ENCODE measurements at places on chromosomes 12 and 14.

DNA sequence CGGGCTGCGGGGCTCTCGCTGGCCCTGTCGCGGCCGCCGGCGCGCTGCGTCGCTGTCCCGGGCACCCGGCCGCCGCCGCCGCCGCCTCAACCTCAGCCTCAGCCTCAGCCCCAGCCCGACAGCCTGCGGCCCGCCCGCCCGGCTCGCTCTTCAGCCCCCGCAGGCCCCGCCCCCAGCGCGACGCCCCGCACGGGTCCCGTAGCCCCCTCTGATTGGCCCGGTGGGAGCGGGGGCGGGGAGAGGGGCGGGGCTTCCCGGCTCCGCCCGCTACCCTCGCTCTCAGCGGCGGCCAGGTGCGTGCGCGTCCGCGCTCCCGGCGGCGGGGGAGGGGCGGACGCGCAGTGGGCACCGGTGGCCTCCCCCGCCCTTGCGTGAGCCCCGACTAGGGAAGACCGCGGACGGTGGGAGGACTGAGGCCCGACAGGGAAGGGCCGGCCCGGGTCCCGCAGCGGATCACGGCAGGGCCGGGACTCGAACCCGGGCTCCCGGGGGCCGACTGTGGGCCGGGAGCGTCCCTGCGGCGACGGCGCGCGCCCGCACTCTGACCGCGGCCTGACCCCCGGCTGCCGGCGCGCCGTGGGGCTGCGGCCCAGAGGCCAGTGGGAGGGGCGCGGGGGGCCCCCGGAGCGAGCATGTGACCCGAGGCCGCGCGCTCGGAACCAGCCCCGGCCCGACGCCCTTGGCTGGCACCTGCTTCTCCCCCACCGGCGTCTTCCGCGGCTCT lies at the start of gene PPP1R13B:
Gene PPP1R13B (minus strand): TSS at position 125 of the 724 bp plus-strand sequence. CDS start 268 bp downstream, outside the sequence.
- DNase-seq = peak; percentile 95

DNA sequence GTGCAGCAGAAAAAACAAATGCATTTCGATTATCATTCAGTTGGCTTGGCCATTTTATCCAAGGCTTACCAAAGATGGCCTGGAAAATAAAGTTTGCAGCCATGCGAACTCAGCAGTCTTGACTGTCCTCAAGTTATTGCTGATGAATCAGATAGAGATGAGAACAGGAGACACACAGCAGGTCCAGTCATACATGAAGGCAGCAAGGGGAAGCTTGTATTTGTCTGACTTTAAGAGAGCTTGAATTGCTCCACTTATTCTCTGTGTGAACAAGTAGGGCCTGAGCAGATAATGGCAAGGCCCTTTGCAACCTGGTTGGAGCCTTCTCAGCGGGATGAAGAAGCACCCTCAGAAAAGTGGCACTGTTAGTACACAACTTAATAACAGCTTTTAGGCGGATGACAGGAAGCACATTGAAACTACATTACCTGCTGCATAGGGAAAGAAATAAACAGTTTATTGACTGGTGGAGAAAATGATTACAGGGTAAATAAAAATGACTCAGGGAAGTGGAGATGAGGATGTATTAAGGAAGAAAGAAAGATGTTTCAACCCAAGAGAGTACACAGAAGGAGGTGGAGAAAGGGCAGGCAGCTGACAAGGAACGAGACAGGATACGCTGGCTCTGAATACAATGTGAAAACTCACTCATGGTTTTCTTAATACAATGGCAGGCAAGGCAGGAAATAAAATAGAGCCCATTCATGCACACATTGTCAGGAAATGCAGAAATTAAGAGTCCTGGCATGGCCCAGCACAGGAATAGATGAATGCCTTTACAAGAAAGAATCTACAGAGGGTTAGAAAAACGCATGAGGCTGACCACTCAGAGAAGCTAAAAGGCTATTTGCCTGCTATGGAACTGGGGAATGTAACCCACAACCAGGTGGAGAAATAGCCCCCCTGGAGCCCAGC lies 128.4 kb downstream of the GALC start:
- no peak for DNase-seq

DNA sequence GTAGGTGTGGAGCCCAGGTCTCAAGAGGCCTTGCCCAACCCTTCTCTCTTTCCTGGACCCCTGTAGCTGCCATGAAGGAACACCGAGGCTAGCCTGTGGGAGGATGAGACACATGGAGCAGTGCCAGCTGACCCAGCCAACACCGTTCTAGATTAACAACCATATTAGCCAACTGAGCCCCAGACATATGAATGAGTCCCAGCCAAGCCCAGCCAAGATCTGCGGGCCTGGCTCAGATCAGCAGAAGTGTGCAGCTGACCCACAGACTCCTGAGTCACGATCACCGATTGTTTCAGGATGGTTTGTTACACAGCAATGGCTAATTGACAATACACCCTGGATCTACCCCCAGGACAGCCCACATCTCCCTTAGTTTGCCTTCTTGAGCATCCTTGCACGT lies 82.1 kb downstream of the NTF3 start:
- DNase-seq = no peak

DNA sequence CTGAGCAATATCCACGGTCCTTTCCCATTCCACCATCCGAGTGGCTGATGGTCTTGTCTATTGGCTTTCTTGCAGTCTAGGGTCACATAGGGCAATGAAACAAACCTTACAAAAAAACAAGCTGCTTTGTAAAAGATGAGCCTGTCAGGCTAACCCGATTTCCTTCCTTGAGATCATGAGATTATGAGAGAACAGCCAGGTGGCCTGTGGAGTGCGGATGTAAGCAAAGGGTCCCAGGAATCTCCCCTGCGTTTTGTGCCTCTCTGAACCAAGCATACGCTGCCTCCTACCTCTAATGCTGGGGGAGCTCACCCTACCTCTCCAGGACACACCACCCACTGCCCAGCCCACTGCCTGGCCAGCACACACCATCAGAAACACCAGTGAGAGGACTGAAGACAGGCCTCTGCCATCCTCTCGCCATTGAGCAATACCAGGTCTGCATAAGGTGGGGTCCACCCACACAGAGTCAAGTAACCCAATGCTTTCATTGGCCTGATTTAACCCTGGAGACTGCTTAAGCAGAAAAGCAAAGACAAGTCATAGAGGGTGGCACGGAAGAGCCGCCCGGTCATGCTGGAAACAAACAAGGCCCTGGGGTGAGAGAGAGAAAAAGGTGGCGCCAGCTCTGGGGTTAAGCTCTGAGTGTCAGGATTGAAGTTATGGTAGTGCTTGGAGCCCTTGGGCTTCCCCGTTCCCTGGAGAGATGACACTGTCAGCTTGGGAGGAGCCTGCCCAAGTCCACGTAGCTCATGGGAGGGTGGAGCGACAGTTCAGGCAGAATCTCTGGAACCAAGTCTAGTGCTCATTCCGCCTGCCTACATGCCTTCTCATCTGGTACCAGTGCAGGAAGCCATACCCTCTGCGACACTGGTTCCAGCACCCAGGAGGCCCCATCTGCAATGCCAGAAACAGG lies 46.6 kb downstream of the CALM1 start:
- DNase-seq = no peak

DNA sequence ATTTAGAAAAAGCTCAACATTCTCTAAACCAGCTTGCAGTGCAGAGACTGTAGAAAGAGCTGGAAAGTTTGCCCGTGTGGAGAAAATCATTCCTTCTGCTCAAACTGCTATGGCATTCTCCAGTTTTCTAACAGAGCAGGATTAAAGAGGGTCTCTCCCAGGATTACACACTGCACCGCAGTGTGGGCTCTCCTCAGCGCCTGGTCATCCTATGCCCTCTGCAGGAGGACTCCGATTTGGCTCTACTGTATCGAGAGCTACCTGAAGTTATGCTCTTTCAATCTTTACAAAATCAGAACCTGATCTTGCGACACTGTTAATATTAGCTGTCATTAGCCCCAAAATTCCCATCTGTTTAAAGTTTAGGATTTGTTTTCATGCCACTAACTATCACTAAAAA lies 33.0 kb downstream of the BHLHE41 start:
- no peak for DNase-seq

DNA sequence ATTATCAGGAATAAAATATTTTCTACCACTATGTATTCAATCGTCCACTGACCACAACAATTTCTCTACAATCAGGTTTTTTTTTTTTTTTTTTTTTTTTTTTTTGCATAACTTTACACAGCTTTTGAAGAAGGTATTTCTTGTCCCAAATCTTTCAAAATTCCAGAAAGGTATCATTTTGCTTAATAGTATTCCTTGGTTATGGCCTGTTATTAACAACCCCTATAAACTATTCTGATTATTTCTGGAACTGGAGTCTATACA lies 145.3 kb downstream of the ALX1 start:
- DNase-seq = no peak

GRCh38 chr12:10672231-10672868 lies 1.5 kb downstream of the STYK1 start:
- no peak for DNase-seq

- no peak for DNase-seq
Observed at GRCh38 chr12:57112492-57113294, 1.5 kb upstream of the STAT6 start.

GRCh38 chr14:34931206-34931605 lies 51.6 kb upstream of the SRP54 start:
- no peak for DNase-seq

GRCh38 chr12:124222368-124223245 lies 72.3 kb upstream of the RFLNA start:
- DNase-seq = no peak

GRCh38 chr12:58882826-58883225 lies 37.5 kb downstream of the LRIG3 start:
- no peak for DNase-seq

GRCh38 chr12:62512901-62513300 lies 46.3 kb downstream of the MON2 start:
- no peak for DNase-seq

DNA sequence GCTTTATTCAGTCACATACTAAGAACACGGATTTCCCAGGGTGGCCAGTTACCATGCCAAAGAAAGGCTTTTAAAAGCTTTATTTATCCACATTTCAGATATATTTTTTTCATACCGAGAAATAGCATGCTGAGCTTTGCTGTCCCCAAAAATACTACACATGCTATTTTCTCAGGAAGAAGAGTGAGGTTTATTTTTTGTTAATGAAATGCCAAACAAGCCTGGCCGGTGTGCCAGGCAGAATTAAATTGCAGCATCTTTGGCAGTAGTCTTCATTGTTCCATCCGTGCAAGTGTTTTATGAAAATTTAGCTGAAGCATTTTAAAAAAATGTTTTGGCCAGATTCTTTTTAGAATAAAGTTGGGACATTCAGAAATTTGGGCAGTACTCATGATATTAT lies 18.8 kb downstream of the RMST start:
- no peak for DNase-seq

DNA sequence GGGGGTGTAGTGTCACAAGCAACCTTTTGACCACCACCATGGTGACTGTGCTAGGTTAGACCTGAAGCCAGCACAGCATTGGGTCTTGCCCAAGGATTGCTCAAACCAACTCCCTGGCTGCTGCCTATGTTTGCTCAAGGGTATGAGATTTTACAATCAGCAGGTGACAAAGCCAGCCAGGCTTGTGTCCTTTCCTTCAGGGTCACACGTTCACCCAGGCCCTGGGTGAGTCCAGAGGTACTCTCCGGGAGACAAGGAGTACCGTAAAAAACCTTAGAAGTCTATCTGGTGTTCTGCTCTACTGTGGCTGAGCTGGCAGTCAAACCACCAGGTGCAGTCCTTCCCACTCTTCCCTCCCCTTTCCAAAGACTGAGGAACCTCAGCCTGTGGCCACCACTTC lies 238.9 kb upstream of the MIS18BP1 start:
- DNase-seq = no peak

DNA sequence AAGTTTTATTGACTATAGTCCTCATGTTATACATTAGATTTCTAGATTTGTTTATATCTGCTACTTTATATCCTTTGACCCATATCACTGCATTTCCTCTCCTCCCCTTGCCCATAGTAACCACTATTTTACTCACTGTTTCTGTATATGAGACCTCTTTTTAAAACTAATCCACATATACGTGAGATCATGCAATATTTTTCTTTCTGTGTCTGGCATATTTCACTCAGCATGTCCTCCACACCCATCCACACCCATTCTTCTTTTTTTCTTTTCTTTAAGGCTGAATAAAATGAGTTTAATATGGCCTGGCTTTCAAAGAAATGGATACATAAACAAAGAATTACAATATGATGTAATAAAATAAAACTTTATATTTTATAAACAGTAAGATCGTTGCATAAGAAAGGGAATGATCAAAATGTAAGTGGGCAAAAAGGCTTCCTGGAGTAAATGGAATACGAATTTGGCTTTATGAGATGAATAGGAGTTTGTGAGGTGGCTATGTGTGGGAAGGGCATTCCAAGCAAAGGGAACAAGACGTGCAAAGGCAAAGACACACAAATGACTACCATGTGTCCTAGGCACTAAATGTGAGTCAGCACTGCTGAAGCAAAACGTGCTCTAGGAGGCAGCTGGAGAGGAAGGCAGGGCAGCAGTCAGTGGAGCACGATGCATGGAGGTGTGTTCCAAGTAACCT lies 53.2 kb upstream of the HIF1A start:
- no peak for DNase-seq

DNA sequence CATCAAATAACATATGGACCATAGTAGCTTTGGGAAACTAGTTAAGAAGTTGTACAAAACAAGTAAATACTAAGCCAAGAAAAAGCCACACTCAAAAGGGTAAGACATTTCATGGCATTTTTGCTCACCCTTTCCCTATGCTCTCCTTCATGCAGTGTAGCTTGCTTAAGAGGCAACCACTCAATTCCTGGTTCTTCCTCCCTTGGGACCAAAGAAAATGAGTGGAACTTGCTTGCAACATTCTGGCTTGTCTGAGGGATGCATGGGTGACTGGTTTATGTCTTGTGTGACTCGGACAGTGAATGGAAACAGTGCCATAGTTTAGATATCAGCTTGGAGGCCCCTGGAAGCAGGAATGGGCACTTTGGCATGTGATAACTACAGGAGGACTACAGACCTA lies 252.0 kb upstream of the ARID2 start:
- no peak for DNase-seq

DNA sequence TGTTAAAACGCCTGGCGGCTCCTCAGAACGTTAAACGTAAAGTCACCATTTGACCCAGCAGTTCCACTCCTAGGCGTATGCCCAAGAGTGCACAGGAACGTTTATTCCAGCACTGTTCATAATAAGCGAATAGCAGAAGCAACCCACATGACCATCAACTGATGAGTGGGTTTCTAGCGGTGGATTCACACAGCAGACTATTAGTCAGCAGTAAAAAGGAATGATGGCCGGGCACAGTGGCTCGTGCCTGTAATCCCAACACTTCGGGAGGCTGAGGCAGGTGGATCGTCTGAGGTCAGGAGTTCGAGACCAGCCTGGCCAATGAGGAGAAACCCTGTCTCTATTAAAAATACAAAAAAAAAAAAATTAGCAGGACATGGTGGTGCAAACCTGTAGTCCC lies 22.4 kb upstream of the FBRSL1 start:
- no peak for DNase-seq

GRCh38 chr12:48868451-48868850 lies 2.8 kb upstream of the RND1 start:
- DNase-seq = no peak

DNA sequence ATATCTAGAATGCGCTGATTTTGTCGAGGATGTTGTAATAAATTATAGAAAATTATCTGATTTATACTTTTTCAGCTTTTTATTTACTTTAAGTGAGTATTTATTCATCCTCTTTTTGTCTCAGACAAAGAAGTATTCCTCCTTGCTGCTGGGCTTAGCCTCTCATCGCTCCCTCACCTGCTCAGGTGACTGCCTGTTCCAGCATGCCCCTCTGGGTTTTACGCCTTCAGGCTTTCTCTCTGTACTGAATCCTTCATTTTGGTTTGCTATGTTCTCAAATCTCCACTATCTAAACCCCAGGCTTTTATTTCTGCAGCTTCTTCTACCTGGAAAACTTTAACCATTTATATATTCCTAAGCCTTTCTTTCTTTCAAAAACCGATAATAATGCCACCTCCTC lies 1650.9 kb upstream of the SEL1L start:
- DNase-seq = no peak

GRCh38 chr14:68449561-68450181 lies 343.2 kb downstream of the ZFP36L1 start:
- DNase-seq = no peak
